ENCODE measurements at places on chromosomes 3 and 15. TPM values are rescaled to one million over a fixed set of nuclear protein-coding genes. Genes with fewer than 3 reads are reported as not detected.

DNA sequence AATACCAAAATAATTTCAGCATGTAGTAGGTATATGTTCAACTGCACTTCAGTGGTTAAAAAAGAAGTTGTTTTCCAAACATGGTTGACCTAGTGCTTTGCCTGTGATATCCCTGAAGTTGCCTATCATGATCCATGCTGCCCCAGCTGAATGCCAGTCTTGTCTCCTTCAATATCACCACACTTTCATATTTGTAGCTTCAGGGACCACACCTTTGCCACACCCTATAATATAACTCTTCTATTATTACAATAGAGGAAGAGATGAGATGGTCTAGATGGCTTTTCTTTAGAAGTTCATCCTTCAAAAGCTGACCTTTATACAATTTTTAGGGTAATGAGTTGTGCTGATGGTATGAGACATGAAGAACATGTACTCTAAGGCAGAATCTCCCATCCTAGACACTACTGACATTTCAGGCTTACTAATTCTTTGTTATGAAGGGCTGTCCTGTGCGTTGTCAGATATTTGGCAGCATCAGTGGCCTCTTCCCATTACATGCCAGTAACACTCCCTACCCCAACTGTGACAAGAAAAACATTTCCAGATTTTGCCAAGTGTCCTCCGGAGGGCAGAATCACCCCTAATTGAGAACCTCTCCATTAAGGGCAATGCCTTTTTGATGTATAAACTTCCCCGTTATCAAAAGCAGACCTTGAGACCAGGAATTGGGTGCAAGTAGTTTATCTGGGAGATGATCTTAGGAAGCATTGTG is 76.2 kb upstream of the PLCL2 start:
- no peak for DNase-seq

- DNase-seq = no peak
Observed at GRCh38 chr3:188236271-188236670, 82.3 kb downstream of the LPP start.

- DNase-seq = no peak
Observed at GRCh38 chr15:57728436-57728835, 21.9 kb downstream of the POLR2M start.

DNA sequence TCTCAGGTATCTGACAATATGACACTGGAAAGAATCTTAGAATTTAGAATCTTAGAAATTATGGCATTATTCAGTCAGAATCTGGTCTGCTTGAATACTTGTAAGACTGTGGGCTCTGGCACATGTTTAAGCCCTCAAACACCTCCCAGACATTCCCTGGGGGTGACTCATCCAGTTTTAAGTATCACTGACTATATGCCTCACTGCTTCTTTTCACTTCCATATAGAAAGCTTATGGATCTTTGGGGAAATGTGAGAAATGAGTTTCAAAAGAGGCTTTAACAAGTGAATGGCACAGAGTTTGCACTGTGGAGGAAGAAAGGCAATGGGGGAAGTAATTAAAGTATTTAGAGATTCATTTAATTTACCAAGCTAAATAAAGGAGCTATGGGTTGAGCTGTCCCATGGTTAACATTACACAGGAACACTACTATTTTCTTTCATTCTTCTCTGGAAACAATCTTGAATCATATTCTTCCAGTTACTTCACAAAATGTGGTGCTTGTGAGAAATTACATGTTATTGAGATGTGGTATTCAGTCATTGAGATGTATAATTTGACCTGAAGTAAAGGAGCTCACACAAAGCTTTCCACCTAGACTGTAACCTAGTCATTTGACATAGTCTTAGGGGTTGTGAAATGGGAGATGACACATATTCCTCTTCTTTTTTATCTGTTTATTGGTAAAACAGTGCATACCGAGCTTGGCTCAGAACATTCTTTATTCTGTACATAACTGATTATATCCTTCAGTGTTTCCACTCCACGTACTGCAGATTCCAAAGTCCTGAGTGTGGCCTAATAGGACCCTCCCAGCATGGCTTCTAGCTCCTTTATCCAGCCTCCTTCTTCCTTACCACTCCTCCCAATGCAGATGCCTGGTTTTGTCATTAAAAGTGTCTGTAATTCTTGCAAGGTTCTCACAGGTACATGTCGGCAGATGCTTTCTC is 544.6 kb upstream of the NECTIN3 start:
- no peak for DNase-seq

GRCh38 chr3:51879937-51880336 is 4.5 kb upstream of the IQCF5 start:
- DNase-seq = no peak

DNA sequence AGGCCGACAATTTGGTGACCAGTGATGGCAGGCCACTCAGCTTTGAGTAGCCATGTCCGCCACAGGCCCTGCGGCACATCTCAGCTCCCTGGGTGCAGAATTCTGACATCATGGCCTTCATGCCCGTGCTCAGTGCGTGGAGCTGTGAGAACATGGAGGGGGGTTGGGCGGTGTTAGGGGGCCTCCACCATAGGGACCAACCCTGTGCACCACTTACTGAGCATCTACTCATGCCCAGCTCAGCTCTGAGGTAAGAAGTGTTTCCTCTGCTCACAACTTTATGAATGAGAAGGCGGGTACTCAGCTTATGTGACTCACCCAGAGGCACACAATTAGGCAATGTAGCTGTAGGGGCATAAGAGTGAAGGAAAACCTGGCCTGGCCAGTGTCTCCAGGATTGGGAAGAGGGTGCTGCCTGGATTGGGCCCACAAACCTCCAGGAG is 10.5 kb downstream of the ACOX2 start:
- no peak for DNase-seq

CEP63 gene
- 7.7 TPM for total RNA-seq

GRCh38 chr3:149895769-149896168 is 74.9 kb downstream of the PFN2 start:
- DNase-seq = no peak

- DNase-seq = no peak
Observed at GRCh38 chr3:82410366-82410765, 648.9 kb upstream of the GBE1 start.

- DNase-seq = no peak
Observed at GRCh38 chr15:74788683-74789151, 6.8 kb downstream of the CSK start.

ISLR2 gene
- total RNA-seq = 0.76 TPM
